Stimulated activated CD4-positive, alpha-beta T cell treated with anti-CD3 and anti-CD28 coated beads, Interleukin-12 subunit alpha, Interleukin-12 subunit beta, amount 100 ng/mL, for 4 hours (primary cell): ENCODE measurements at places on chromosomes 1 and 21.
A peak's percentile ranks its signal among the peaks of the same experiment; 100 is the strongest.

DNA sequence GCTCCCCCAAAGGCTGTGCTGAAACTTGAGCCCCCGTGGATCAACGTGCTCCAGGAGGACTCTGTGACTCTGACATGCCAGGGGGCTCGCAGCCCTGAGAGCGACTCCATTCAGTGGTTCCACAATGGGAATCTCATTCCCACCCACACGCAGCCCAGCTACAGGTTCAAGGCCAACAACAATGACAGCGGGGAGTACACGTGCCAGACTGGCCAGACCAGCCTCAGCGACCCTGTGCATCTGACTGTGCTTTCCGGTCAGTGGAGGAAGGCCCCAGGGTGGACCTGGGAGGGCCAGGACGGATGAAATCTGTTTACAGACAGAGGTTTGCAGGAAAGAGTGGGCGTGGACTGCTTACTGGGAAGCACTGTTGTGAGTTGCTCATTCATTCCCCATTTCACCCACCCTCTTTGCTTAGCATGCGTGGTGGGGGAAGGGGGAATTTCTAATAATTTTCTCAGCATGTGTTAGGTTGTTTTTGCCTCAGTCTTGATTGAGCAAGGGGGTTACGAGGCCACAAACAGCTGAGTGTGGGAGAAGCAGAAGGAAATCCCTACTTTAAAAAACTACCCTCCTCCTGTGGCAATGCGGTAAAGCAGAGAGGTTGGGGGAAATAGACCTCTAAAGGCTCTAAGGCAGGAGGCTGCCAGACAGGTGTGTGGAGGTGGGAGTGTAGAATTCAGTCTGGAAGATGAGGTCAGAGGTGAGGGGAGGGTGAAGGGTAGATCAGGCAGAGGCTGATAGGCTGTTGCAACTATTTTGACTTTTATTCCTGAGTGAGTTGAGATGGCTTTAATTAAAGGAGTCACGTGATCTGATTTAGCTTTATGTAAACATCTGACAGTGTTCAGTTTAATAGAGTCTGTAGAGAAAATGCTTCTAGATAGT, 1.3 kb downstream of the FCGR2A start:
- no peak for DNase-seq

DNA sequence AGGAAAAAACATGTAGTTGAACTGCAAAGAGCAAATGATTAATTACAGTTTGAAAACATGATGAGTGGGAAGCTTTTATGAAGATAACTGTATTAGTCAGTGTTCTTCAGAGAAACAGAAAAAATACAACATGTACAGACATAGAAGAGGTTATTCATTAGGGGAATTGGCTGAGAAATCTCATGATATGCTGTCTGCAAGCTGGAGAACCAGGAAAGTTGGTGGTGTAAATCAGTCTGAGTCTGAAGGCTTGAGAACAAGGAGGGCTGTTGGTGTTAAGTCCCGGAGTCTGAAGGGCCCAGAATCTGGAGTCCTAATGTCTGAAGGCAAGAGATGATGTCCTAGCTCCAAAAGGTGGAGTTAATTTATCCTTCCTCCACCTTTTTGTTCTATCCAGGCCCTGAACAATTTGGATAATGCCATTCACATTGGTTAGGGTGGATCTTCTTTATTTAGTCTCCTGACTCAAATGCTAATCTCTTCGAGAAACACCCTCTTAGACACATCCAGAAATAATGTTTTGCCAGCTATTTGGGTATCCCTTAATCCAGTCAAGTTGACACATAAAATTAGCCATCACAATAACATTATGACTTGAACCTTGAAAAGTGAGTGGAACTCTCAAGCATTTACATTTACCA, 672.9 kb upstream of the PTBP2 start:
- no peak for DNase-seq

GRCh38 chr1:147496571-147497210, 44.6 kb upstream of the BCL9 start:
- DNase-seq: no peak

DNA sequence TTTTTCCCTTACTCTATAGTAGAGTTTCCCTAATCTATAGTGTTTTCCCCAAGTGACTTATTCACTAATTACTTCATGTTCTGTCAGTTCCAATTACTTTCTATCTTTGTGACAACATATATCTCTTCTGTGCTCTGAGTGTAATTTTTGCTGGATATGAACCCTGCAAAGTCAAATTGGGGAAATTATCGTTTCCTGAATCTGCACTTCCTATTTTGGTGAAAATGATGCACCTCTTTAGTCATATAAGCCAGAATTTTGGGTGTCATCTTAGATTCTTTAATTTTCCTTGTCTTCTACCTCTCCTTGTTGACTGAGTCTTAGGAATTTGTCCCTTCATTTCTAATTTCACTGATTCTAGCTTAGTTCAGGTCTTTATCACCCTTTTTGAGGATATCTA, 33.4 kb upstream of the PRKACB start:
- DNase-seq: no peak

DNA sequence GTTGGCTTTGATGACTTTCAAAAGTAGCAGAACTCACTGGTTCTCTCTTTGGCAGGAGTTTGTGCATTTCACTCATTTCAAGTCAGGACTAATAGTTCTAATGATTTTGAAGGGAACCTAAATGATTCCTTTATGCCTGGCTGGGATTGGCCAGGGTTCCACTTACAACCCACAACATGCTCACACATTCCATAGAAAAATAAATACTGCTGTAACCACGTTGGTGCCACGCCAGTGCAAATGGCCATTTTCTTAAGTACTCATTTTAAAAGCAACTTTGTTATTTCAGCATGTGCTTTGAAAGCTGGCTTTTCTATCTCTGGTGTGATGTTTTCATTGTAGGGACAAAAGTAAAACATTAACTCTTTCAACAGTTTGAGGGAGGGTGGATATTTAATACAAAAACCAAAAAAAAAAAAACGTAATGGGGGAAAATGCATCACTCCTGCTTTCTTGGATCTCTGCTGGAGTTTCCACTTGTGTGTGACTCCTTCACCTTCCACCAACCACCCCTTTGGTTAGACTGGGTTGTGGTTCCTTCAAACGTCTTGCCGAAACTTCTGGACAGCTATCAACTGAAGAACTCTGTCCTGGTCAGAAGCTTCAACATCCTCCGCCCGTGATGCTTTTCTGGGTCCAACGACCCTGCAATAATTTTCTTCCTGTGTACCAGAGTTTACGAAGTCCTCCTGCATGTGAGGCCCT, 300.4 kb upstream of the RUNX1 start:
- no peak for DNase-seq

DNA sequence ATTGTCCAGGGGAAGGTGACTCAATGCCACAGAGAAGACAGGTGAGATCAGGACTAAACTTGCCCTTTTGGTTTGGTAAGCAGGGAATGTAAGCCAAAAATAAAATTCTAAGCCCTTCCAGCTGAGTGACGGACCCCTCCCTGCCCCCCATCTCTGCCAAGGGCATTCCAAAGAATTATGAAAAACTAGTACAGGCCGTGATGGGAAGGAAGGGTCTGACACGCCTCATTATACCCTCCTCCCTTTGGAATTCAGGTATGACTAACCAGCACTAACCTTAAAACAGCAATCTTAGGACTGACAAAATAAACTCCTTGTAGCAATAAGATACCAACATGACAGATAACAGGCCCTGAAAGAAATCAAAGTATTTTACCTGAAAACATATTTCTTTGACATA, 99.6 kb downstream of the GABPA start:
- DNase-seq: no peak

DNA sequence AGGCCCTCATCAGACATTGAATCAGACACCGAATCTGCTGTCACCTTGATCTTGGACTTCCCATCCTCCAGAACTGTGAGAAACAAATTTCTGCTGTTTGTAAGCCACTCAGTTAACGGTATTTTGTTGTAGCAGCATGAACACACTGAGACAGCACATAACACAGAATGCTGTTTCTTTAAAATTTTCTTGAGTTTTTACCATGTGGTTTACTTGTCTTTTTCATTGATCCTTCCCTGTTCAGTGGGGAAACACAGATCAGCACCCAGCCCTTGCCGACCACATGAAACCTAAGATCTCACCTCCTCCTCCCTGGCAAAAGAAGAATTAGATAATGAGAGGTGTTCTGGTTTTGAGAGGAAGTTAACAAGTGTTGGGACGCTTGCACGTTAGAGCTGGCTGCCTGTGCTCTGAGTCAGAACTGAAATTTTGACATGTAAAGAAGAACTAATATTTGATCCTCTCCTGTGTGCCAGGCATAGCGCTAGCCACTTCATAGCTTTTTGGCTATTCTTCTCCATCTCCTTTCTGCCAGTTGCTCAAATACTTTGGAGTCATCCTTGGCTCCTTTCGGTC, 179.6 kb downstream of the DHRS3 start:
- DNase-seq: no peak

DNA sequence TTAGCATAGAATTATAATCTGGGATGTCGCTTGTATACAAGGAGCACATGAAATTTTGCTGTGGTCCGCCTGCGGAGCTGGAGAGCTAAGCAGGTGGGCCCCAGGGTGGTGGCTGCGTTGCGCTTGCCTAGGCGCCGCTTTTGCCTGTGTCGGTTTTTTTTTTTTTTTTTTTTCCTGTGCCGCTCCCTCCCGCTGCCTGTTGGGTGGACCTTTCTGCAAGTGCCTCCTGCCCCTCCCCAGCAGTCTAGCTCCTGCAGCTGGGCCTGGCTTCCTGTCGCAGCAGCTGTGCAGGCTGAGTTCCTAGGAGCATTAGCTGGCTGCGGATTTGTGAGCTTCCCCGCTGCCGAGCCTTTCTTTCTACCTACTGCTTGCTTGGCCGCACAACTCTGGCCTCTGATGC, 20.6 kb downstream of the PYHIN1 start:
- no peak for DNase-seq

- peak; percentile 49 for DNase-seq
Observed at GRCh38 chr1:172089768-172090510, 248.6 kb downstream of the DNM3 start.

DNA sequence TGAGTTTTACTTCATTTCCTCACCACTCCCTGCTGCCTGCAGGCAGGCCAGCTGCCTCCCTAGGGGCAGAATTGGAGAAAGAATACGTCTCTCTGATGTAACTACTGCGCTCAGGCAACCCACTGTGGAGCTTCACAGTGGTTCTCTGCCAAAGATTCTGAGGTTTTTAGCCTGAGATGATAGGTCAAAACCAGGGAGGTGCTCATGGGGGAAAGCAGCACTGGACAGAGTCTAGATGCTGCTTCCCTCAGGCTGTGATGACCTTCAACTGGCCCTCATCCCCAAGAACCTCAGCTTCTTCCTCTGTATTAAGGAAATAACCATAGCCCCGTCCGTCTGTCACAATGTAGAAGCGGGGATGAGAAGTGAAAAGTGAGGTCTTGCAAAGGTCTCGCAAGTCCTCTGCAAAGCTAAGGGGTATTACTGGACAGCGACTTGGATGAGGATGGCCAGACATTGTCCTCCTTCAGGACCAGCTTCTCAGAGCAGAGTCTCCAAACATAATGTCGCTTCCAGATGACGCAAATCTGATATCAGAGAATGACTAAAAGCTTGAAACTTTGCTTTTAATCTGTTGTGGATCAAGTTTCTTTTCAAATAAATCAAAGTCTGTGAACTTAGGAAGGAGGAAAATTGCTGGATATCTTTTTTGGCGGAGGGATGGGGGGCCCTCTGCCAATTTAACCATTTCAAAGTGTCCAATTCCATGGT, 65.9 kb upstream of the ATP5PO start:
- DNase-seq: no peak

DNA sequence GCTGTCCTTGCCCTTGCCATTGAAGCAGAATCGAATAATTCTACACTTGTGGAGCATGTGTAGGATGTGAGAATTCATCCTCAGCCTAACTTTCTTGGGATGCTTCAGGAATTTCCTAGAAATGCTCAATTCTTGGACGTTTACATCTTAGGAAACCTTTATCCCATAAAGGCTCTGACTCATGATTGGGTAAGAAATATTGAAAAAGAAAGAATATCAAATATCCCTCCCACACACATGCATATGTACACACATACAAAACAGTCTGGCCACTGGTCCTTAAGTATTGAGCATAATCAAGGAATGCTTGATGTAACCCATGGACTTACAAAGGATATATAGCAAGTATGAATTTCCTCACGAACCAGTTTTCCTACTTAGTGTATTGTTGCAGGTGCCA, 83.9 kb upstream of the IPO9 start:
- DNase-seq: no peak

DNA sequence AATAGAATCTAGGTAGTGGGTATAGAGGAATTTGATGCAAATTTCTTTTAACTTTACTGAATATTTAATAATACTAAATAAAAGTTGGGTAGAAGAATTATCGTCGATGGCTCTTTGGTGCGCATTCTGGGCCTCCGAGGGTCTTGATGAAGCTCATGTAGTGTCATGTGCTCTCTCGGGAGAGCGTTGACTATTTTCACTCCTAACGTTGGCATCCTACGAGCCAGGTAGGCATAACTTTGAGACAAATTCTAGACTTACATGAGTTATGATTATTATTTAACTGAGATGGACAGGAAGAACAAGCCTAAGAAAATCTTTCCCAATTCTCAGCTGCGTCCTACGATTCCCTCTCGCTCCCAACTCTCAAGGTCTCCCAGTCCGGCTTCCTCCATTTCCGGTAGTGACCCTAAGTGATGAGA, 550 bp upstream of the PCAT6 start:
- no peak for DNase-seq

DNA sequence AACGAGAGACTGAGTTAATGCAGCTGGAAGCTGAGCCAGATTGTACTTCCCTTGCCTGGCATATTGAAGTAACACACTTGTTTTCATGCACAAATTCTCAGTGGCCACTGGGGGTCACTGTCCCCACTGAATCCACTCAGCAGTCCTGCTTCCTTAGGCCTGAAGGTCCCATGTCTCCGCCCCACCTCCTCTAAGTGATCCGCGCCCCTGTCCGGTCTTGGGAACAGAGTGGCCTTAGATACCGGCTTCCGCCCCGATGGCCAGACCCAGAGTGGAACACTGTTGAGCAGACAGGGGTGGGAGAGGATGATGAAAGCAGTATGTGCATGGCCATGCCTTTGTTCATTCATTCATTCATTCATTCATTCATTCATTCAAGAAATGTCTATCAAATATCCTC, 34.8 kb downstream of the CHAF1B start:
- DNase-seq: peak; percentile 19

- DNase-seq: no peak
Observed at GRCh38 chr1:161953256-161953920, 70.3 kb downstream of the OLFML2B start.

- no peak for DNase-seq
Observed at GRCh38 chr1:82598812-82599211, 798.1 kb downstream of the ADGRL2 start.

GRCh38 chr1:20730690-20731056, 1.8 kb downstream of the SH2D5 start:
- DNase-seq: no peak

DNA sequence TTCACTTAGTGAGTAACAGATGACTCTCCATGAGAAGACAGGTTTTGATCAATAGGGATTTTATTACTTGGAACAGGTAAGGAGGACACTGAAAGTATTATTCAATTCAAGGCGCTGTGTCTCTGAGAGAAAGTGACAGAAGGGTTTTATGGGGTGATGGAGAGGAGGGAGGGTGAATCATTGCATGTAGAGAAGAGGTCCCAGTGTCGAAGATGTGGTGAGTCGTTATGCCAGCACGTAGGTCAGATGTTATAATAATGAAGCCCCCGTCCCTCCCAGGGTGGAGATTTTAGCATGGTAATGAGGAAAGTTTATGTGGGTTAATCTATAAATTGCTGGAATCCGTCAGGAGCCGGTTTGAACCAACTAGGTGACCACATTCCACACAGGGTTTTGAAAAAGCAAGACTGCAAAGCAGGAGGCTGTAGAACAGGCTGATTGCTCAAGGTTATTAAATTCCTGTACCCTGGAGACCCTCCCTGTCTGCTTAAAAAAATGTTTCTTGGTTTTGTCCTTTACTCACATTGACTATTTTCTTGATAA, 586.4 kb upstream of the TMPRSS15 start:
- DNase-seq: no peak
